ENCODE measurements at places on chromosomes 5 and 9.

GRCh38 chr5:160165137-160166068 lies 46.2 kb upstream of the PWWP2A start:
- DNase-seq: peak; percentile 89

DNA sequence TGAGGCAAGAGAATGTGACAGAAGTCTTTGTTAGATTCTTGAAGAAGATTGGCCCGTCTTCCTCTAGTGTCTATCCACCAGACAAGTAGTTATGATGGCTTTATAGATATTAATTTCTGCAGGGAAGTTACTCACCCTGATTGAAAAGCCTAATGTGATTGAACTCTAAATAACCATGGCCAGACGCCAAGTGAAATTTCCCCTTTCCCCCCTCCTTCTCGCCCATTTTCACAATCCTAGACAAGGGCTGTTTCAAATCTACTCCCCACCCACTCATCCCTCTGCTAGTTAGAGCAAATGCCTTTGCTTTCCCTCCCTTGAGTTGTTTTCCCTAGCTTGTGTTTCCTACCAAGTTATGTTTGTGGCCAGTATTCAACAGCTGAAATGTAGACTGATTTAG lies 182.5 kb downstream of the TMEM167A start:
- DNase-seq: no peak

- DNase-seq: no peak
Measured at GRCh38 chr5:139369181-139369580, 13.9 kb downstream of the SLC23A1 start.

DNA sequence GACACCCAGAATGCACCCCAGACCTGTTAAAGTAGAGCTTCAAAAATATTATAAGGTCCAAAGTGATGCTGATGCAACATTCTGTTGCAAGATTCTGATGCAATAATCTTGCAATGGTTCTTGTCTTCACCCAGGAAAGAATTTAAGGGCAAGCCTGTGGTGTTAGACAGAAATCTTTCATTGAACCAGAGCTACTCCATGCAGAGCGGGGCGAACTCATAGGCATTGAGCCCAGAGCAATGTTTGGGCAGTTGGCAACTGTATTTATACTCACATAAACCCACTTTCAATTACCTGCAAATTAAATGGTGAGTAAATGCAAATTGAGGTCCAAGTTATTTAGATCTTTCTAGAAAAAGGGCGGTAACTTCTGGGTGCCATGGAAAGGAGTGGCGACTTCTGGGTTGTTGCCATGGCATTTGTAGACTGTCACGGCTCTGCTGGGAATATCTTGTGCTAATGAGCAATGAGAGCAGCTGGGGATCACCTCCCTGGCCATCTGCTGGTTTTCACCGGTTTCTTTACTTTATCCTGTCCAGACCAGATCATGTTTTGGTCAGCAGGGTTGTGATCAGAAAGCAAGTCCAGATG lies 163.4 kb downstream of the ICE1 start:
- DNase-seq: no peak

DNA sequence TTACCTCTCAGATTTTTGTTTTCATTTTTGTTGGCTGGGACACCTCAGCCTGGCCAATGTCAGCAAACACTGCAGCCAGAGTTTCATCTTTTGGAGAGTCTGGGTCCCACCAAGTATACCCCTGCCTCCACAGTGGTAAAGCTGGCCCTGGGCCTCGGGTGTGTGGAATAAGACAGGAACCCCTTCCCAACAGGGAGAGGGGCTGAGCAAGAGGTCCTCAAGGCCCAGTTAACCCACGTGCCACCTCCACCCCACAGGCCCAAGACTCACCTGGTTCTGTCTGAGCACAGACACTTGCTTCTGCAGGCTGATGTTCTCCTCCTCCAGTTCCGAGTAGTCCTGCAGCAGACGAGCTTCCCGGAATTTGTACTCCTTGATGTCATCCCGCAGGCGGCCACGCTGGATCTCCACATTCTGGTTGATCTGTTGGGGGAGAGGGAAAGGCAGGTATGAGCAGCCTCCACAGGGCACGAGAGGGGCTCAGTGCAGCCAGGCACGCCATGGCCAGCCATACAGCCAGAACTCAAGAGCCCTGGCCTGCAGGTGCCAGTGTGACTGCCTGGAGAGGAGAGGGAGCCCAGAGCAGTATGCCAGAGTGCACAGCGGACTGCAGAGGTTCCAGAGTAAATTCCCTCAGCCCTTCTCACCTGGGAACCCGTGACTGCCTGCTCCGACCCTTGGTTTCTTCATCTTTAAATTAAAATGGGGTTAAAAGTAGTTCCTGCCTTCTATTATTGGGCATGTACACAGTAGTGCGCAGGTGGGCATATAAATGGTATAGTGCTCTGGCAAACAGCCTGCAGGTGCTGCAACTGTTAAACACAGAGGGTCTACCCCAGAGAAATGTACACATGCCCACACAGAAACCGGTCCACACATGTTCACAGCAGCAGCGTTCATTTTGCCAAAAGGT lies 42.0 kb downstream of the BICD2 start:
- DNase-seq: no peak

DNA sequence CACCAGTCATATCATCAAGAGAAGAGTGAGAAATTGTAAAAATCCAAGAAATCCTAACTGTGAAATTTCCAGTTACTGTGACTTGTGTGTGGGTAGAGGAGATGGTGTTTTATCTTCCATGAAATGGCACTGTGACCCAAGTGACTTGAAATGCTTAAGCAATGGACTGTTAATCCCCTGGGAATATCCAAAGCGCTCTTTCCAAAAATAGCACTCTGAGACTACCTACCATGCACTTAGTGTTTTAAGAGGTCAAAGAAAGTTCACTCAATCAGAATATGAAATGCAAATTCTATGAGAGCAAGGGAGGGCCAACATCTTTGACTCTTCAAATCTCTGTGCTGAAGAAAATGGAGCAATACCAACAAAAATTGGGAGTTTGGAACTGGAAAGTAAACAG lies 244.0 kb downstream of the GABRB2 start:
- no peak for DNase-seq

DNA sequence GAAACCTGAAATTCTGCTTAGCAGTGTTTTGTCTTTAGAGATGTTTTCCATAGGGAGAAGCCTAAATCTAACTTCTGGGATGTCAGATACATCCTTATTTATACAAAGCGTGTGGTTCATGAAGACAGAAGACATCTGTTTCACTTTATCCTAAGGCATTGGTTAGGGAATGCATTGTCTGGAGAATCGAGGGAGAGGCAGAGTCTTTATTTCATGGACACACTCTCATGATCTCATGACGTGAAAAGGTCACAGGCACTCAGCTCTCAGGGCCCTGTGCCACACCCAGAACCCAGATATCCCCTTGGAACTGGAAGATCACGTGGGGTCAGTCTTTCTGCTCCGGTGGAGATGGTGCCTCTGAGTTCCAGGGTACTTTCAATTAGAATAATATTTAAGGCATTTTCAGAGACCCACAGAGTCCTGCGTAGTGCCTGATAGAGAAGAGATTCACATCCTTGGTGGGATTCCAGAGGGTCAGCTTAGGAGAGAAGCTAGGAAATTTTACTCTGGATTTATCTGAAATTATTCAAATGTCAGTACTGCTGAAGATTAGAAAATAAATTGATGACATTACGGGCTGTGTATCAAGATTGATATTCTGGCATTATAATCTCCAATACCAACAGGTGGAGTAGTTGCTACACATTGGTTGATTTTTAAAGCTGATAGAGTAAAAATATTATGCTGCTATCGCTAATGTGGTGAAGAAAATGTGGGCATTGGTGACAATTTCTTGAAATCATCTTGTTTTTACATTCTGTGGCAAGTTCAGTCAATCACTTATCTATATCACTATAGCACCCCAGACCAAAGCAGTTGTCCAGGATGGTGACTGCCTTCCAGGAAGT lies 378.3 kb downstream of the MTRR start:
- no peak for DNase-seq

DNA sequence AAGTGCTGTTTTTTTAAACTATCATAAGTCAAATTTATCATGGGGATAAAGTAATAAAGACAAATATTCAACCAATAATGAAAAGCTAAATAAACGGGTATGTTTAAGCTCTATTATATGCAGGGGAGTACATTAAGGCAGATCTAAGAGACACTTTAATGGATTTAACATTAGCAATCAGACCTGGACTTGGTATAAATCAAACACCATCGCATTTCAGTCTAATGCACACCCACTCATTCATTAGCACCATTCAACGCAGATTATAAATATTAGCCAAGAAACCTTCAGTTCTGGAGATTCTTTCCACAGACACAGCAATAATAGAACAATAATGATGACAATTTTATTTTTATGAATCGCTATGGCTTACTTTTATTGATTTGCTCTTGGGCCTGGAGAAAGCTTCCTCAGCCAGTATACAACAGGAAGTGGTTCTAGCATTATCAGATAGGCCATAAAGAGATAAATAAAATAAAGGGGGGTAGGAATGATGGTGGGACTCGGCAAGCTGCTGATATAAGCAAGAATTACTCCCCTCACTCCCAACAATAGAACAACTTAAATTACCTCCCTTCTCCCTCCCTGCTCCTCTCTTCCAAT lies 172.2 kb downstream of the PSAT1 start:
- no peak for DNase-seq

DNA sequence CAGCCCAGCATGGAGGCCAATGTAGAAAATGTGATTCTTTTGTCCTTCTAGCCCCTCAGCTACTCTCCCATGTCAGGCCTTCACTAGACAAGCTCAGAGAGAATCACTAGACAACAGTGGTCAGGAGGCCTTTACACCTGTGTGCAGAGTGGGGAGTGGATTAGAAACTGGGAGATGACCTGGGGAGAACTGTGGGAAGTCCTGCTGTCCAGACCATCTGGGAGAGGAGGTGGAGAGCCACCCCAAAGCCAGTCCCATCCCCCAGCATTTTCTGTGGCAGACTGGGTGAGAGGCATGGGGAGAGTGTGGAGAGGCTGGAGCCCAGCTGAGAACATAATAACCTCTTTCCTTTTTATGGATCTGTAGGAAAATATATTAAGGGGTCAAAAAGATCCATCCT lies 452.0 kb upstream of the DMAC1 start:
- DNase-seq: no peak

DNA sequence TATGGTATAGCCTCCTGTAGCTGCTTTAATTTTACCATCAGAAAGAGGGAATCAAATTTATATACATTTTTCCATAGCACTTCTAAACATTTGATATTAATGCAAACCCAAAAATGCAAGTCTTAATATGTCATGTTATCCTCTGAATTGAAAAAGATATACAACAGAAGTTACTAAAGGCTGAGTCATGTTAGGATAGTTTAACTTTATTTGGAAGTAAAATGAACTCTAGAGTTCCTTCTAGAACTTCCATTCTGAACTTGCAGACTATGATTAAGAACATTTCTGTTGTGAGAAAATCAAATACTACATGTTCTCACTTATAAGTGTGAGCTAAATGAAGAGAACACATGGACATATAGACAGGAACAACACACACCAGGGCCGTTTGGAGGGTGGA lies 317.3 kb upstream of the PRR16 start:
- DNase-seq: no peak

GRCh38 chr5:152593388-152593787 lies 188.3 kb upstream of the NMUR2 start:
- no peak for DNase-seq

GRCh38 chr5:132459983-132460838 lies 30.4 kb downstream of the IRF1 start:
- DNase-seq: no peak

DNA sequence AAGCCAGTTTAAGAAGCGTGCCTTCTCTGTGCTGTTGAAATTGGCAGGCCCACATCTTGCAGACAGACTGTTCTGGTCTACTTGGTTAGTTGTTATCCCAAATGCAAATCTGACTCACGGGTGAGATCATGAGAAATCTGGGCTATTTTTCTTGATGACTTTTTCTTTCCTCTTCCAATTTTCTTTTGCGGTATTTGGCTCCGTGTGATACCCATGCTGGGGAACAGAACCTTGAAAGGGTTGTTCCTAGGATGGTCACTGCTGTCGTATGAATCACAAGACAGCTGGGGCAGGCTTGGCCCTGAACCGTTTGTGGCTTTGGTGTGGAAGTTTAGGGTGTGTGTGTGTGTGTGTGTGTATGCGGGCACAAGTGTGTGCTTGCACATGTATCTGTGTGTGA lies 24.6 kb downstream of the PDZD2 start:
- no peak for DNase-seq

- DNase-seq: no peak
Measured at GRCh38 chr9:16918920-16919319, 48.5 kb upstream of the BNC2 start.

DNA sequence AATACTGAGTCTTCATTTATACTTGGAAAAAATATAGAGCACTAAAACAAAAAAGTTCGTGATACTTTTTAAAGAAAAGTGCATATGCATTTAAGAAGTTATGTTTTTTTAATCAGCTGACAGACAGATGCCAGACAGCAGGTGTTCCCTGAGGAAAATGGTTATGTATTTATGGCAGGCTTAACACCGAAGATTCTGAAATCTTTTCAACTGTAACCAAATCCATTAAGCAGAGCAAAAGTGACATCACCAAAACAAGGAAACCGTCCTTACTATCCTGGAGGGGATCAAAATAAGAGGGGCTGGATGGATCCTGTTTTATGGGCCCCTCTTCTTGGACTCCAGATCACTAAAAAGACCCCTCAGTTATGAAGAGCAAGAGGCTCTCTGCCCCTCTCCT lies 404.9 kb upstream of the ADAMTS16 start:
- no peak for DNase-seq

- DNase-seq: no peak
Measured at GRCh38 chr9:70805949-70806348, 315.5 kb downstream of the TRPM3 start.

- no peak for DNase-seq
Measured at GRCh38 chr5:141547488-141547887, 58.6 kb downstream of the PCDHGC5 start.

- DNase-seq: no peak
Measured at GRCh38 chr5:13276156-13276555, 668.3 kb downstream of the DNAH5 start.
